Fibroblast of skin of left biceps (primary cell): ENCODE measurements at places on chromosomes 3 and 15.
A peak's percentile ranks its signal among the peaks of the same experiment; 100 is the strongest.

GRCh38 chr3:36380221-36381031, at the start of gene STAC:
Gene STAC, plus strand, starts transcription at chr3:36380504. Its CDS starts 140 bp downstream, at chr3:36380644.
- DNase-seq: no peak

DNA sequence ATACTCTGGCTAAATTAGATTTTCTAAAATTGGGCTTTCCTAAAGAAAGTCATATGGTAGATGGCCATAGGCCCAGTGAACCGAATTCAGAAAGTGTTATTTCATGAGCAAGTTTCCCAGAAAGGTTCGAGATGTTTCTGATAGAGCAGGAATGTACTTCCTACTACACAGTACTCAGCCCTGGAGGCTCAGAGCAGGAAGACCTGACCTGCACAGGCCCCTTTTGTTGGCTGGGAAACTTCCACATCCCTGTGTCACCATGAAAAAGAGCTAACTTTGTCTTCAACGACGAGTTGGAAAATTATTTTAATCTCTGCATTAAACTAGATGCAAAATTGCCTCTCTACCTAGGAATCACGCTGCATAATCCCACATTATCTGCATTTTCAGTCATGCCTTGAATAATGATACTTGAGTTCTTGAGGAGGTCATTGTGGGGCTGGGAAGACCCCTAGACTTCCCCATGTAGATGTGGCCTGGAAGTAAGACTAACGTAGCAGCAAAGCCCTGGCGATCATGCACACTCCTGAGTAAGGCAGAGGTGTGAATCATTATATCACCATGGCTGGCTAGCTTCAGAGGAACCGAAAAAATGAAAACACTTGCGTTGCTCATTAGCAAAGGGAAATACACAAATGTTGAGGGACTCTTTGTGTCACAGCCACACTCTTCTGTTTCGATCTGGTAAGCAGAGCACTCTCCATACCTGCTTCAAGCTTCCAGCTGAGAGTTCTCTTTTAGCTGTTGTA, 47.1 kb downstream of the CMTM7 start:
- DNase-seq: no peak

- DNase-seq: no peak
Measured at GRCh38 chr3:41863024-41863423, 98.9 kb downstream of the ULK4 start.

GRCh38 chr3:106004826-106005225, 136.0 kb upstream of the CBLB start:
- DNase-seq: no peak

DNA sequence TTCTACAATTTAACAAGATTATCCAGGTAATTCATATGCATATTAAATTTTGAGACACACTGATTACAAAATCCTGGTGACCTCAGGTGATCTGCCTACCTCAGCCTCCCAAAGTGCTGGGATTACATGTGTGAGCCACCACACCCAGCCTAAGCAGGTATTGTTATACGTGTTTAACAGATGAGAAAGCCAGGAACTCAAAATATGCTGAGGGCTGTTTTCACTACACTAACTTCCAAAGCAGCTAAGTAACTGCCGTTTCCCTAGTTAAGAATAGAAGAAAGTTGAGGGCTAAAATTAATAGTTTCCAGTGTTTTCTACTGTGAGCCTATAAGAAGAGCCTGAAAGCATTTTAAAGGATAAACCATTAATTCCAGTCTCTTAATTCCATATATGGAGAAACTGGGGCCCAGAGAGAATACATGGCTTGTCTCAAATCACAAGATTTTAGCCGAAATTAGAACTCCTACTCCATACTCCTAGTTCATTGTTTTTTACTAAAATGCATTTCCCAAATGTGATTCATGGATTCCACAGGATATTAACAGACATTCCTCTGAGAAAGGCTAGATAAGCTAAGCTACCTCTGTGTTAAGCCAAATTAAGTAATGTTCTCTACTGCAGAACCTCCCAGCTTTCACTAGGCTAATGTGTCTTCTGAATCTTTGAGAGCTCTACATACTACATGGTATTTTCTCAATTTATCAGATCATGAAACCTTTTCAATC, 17.0 kb upstream of the AVEN start:
- peak; percentile 81 for DNase-seq

GRCh38 chr15:88932271-88932874, 19.2 kb upstream of the MFGE8 start:
- DNase-seq: no peak

GRCh38 chr3:127034195-127034989, 51.5 kb downstream of the PLXNA1 start:
- no peak for DNase-seq
